CD4-positive, alpha-beta T cell treated with Interferon gamma for 1 hour (primary cell): ENCODE measurements at places on chromosomes 3 and 15.

DNA sequence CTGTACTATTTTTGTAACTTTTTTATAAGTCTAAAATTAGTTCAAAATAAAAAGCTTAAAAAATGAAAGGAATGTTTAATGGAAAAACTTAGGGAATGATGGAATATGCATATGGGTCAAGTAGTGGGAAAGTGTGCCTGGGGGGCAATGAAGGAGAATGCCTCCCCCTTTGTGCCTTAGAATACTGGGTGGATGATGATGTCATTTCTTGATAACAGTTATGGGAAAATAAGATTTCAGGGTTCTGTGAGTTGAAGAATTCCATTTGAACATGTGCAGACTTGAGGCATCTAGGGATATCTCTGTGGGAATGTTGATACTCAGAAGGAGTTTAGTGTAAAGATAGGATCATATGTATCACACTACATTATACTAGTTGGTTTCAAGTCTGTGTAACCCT lies 13.8 kb downstream of the WDR93 start:
- no peak for DNase-seq

DNA sequence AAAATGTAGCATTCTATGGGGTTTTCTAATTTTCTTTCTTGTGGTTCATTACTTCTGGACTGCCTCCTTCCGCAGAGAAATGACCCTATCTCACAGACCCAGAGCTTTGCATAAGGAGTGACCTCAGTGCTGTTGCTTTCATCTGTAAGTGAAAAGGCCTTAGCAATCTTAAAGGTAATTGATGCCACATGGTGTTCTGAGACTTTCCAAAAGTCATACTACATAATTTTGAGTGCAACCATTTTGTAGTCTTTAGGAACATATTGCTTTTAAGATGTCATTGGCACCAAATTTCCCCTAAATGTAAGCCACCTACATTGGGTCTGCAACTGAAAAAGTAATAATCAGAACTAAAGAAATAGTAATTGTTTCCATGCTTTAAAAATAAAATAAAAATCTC lies 9.2 kb upstream of the HHLA2 start:
- no peak for DNase-seq

DNA sequence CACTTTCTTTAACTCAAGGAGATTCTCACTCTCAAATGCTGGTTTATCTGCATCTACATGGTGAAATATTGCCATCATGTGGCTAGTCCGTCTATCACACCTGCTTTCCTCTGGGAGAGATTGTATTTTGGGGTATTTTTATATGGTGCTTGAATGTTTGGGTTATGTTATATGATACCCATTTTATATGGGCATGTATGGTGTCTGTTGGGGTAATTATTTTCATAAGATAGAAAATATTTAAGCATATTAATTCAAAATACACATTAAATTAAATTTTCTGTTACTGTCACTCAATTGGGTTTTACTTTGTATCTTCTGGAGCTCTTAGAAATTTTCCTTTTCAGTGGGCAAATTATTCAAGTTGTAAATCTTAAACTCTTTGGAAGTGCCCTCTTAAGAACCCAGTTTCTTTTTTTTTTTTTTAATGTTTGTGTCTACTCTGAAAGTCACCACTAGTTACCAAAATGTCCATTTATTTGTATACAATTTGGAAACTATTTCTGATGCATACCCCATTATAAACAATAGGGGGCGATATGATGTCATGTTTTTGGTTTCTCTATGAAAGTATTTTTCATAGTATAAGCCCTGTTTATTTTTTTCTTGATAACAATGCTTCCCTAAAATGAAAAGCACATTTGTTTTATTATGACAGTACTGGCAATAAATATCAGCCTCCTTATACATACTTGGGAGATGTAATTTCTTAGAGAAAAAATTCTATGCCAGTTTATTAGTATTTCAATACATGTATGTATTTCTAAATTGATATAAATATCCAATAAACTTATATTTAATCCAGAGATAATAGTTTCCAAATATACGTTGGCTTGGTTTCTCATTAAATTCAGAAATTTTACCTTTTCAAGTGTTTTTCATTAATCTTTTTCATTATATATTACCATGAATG lies 36.1 kb upstream of the PLSCR5 start:
- no peak for DNase-seq

DNA sequence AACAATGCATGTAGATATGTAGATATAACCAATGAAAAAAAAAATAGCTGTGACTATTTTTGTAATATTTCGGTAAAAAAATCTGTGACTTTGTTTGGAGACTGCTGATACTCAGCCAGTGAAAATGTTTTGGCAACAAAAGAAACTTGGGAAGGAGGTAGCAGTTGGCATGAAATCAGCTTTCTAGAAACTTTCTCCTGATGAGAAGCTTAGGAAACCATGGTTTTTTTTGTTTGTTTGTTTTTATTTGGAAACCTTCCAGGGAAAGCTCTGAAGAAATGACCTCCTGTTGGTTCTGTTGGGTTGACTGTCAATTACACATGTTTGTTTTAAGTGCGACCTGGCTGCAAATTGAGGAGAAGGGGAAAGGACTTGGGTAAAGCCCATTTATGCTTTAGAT lies 445.9 kb downstream of the UNC13C start:
- DNase-seq = no peak

- DNase-seq = no peak
Measured at GRCh38 chr3:32835961-32836360, 18.2 kb downstream of the TRIM71 start.

DNA sequence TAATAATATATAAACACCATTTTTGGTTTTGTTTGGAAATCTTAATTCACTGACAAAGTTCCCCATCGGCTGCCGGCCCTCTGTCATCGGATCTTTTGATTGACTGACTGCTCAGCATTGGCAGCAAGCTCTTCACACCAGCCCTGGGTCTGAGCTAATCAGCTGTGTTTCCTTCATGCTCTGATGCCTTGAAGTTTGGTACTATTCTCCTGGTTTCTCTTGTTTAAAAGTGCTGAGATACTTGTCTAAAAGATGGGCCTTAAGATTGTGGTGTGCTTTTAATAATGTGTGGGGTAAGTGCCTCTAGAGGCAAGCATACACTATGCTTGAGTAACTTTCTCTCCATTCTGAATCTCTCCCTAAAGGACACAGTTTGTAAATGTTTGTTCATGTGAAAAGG lies 415.5 kb upstream of the TPRG1 start:
- DNase-seq = no peak

DNA sequence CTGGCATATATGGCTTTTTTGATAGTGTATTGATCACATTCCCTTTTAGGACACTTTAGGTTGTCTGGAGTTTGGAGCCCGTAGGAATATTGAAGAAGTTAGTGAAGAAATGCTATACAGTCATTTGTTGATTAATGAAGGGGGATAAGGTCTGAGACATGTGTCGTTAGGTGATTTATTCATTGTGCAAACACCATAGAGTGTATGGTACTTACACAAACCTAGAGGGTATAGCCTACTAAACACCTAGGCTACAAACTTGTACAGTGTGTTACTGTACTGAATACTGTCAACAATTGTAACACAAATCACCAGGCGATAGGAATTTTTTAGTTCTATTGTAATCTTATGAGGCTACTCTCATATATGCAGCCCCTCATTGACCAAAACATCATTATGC lies 3.3 kb downstream of the TPM1 start:
- DNase-seq = no peak

DNA sequence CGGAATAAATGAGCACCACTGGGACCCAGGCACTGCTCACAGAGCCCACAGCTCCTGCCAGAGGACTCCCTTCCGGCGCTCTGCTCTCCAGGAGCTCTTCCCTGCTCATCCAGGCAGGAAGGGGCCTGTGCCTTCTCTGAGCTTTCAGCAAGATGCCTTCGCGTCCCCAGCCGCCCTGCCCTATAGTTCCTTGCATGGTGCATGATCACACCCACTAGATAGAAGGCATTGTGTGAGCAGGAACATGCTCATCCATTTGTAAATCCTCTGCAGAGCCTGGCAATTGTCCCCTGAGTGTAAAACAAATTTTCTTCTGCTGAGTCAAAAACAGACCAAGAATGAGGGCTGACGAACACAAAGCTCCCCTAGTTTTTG lies 181.6 kb downstream of the MEGF11 start:
- DNase-seq = no peak

DNA sequence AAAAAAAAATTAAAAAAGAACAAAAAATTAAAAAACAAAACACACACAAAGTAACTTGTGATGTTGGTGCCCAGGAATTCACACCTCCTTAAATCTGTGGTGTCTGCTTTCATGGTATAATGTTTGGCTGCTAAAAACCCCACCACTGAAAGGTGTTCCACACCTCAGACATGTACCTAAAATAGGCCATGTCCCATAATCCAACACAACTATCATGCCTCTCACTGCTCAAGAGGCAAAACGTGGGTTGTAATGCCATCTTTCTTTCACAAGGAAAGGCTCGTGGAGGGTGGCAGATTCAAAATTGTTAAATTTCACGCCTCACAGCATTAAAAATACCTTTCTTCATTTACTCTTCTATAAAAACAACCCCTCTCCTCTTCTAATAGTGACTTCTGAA lies 29.5 kb downstream of the MKRN2 start:
- no peak for DNase-seq

- no peak for DNase-seq
Measured at GRCh38 chr3:43126536-43126935, 20.7 kb upstream of the POMGNT2 start.

DNA sequence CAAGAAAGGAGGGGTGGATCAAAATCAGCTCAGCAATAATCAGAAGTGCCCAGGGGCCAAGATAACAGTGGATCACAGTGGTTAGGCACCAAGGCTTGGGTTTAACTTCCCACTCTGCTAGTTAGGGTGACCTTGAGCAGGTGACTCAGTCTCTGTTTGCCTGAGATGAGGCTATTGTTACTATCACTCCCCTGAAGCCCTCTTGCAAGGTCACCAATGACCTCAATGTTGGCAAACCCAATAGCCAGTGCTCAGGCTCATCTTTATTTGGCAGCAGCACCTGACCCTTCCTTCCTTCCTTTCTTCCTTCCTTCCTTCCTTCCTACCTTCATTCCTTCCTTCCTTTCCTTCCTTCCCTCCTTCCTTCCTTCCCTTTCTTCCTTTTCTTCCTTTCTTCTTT lies 102.4 kb upstream of the HACD2 start:
- no peak for DNase-seq

DNA sequence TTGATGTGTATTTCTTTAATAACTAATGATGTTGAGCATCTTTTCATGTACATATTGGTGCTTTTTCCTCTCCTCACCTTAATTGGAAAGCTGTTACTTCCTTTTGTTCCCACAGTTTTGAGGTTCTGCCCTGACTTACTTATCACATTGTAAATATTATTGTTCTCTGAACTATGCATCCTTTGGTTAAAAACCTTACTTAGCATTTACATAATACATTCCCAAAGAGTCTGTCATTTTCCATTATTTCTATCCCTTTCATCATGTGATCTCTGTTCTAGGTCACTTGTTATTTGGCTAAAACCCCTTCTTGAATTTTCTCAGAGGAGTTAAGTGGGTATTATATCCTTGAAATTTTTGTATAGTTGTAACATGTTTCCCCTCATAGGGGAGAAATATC lies 33.0 kb downstream of the SLC12A6 start:
- no peak for DNase-seq

DNA sequence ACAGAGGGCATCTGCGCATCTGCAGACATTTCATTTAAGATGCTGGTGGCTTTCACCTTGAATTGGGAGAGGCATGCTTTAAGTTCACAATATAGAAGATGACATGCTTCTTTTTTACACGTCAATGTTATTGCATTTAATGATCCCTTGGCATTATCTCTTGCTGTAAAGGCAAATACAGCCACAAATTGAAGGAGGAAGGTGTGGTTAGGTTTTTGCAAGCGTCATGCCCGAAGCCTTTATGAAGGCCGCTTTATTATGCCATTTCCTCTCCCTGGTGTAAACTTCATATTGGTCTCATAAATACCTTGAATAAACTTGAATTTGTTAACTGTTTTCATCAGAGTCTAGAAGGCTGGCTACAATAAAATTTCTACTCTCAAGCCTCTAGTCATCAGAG lies 212.7 kb downstream of the PDZRN3 start:
- no peak for DNase-seq

- DNase-seq = no peak
Measured at GRCh38 chr3:56173601-56174000, 294.7 kb downstream of the ERC2 start.

GRCh38 chr3:126447456-126448106 lies 28.1 kb downstream of the ZXDC start:
- no peak for DNase-seq

- DNase-seq = no peak
Measured at GRCh38 chr3:169144731-169145130, 518.8 kb downstream of the MECOM start.

GRCh38 chr3:67610458-67610857 lies 44.0 kb downstream of the SUCLG2 start:
- no peak for DNase-seq

DNA sequence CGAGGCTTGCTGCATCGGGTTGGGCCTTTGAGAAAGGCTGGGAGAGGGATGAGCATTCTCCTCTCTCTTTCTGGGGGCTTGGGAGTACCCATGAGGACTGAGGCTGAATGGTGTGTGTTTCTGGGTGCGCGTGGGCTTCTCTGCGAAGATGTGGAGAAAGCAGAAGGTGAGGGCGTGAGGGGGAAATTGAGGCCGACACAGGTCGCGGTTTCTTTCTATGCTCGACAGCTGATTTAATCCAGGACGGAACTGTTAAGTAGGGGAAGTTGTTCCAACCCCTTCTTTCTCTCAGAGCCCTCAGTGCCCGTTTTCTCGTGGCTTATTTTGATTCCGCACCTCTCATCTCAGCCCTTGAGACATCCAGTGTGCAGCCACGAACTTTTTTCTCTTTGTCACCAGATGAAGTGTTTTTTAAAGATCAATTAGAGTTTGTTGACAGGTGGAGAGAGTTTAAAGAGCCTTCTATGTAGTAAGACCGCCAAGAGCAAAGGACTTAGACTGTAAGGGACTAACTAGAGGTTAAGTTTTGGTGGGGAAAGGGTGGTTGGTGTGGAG lies 711 bp downstream of the STARD9 start:
- DNase-seq = no peak
